HS-27A (cell line): ENCODE measurements at places on chromosomes 1 and 21.

GRCh38 chr1:180585994-180586359 is 27.2 kb downstream of the OVAAL start:
- no peak for DNase-seq

DNA sequence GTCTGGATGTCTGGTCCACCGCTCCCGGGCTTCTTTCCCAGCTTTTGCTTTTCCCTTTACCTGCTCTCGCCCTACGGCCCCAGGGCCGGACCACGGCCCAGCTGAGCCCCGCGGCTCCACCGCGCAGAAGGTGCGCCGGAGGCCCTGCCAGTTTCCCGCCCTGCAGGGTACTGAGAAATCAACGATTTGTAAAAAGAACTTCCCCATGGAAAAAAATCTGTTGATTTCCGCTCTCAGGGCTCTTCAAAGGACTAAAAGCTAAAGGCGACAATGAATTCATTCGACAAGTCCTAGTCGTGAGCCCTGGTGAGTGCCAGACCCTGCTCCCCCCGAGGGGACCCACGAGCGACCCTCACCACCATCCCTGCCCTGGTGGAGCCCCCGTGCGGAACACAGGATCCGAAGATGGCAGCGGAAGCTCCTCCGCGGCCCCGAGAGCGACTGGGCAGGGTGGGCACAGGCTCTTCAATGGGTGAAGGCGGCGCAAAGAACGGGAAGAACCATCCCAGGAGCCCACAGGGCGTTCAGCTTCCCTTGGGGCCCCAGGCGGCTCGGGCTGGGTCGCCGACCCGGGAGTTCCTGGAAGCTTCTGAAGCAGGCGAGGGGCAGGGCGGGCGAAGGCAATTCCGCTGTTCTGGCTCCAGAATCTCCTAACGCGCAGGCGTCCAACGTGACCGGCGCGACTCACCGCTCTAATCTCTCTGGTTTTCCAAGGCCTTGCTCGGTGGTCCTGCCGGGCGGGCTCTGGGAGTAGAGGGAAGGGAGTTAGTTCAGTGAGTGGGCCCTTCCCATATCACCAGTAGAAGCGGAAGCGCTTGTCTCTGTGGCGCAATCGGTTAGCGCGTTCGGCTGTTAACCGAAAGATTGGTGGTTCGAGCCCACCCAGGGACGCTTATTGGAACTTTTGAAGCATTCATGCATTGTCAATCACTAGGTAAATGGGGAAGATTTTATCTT is 6.6 kb upstream of the RNU1-2 start:
- DNase-seq = peak; percentile 73

DNA sequence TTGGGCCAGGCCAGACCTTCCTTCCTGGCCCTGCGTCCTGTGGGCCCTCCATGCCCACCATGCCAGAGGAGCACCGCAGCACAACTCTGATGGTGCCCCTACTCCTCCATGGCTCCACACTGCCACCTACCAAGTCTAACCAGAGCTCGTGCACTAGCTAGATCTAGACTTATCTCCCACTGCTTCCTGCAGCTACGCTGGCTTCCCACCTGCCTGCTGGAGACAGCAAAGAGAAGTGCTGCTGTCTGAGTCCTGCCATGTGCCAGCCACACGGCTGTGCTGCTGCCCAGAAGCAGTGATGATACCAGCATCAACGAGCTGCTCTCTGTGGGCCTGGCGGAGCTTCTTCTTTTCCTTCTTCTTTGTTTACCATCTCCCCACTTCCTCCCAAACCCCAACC is 4.5 kb downstream of the GUCA2B start:
- no peak for DNase-seq

- no peak for DNase-seq
Measured at GRCh38 chr1:169970114-169970513, 76.4 kb upstream of the SCYL3 start.

DNA sequence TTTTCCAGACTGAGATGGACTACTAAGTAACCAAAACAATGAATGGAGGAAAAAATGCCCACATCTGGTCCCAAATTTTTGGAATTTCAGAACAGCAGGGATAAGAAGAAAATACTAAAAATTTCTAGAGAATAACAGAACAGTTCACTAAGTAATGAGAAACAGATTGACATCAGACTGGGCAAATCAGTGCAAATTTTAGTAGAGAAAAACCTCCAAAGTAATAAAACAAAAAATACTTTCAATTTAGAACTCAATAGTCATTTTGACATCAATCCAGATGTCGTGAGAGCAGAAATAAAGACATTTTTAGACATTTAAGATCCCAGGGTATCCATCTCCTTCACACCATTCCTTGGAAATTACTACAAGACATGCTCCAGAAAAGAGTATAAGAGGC is 39.3 kb downstream of the CRP start:
- DNase-seq = no peak

GRCh38 chr1:52542085-52542688 is 10.7 kb downstream of the TUT4 start:
- no peak for DNase-seq

- DNase-seq = no peak
Measured at GRCh38 chr1:219988387-219988786, 57.9 kb downstream of the EPRS1 start.

DNA sequence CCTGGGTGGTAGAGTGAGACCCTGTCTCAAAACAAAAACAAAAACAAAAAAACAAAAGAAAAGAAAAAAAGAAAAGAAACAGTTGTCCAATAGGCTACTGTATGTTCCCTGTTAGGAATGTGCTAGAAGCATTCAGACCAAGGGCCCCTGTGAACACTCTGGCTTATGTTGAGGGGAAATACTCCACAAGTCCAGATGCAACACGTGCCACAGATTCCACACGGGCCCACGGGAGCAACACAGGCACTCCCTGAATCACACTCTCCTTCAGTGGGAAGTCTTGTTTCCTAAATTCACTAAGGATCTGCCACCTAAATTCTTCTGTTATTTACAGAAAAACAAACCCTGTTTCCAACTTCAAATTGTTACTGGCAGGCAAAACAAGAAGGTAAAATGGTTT is 291.1 kb downstream of the PCP4 start:
- no peak for DNase-seq

DNA sequence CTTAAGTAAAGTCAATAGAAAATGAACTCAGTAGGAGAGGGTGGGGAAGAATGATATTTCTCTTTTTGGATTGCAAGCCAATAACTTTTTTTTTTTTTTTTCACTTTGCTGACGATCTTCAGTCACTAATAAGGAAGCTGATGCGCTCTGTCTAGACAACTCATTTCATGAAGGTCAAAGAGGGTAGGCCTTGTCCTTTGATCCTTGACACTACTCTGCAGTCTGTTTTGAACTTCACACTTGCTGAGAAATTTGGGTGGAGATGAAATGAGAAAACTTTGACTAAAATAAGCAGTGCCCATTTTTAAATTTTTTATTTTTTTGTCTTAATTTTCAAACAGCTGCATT is 20.9 kb upstream of the PLXNA2 start:
- DNase-seq = no peak

- DNase-seq = no peak
Measured at GRCh38 chr1:17851056-17851455, 95.9 kb downstream of the ACTL8 start.

- no peak for DNase-seq
Measured at GRCh38 chr21:14687268-14687625, 141.1 kb upstream of the SAMSN1 start.

- no peak for DNase-seq
Measured at GRCh38 chr21:34205811-34206571, 132.6 kb downstream of the MRPS6 start.

GRCh38 chr21:31604591-31605190 is 54.8 kb upstream of the SOD1 start:
- peak; percentile 22 for DNase-seq

DNA sequence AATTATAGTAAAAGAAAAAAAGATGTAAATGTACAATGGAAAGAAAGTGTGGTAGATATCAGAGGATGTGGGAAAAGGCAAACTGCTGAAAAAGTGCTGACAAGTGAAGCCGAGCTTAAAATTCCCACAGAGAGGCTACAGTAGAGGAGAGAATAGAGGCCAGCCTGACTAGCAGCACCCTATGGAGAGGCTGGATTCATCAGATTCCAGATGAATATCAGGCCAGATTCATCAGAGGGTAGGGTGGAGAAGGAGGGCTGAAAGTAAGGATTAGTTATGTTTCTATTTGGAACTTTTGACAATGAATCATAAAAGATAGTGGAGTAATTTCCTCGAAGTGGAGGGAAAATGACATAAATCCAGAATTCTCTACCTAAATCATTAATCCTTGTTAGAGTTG is 60.4 kb upstream of the NEK7 start:
- no peak for DNase-seq

DNA sequence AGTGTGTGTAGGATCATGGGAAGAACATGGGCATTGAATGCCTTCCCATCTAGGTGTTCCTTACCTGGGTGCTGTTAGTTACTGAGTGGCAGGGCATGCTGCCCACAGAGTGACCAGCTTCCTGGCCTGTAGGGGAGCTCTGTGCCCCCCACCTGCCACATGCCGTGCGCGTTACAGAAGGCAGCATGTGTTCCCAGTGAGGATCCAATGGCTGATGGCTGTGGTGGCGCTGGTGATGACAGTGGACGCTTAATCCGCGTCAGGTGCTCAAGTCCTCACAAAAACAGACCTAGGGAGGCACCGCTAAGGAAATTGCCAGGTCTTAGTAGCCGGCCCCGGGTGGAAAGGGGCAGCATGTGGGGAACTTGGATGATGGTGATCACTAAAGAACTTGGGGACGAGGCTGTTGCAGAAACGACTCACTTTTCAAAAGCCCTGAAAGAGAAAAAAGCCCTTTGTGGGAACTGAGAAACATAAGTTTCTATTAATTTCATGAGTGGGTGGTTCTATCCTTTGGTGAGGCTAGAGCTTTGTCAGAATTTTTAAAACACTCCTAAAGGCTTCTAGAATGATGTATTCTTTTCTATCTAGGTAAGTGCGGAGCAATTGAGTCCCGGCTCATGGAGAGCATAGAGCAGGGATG is 93.2 kb downstream of the PRDM2 start:
- DNase-seq = no peak
